ENCODE measurements at places on chromosomes 16 and 17. TPM values are rescaled to one million over a fixed set of nuclear protein-coding genes. Genes with fewer than 3 reads are reported as not detected.

Gene KIF2B
- not detected for polyA plus RNA-seq

DNA sequence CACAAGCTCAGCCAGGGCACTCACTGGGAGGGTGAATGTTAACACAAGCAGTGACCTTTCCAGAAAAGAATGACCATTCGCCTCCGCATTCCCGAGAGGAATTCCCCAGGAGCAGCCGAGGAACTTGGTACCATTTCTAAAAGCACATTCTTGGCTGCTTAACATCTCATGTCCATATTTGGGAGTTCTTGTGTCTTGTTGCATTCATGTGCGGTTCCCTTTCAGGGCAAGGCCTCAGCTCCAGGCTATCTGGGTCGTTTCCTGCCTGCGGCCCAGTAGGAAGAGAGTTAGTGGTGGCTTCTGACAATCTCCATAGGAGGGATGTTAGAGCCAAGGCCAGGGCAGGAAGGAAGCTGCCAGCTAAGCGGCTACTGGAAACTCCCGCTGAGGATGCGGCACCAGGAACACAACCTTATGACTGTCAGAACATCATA lies 27.8 kb upstream of the MEAK7 start:
- H3K27me3 ChIP-seq: no peaks in the 10 kb centered on the region
- peaks cover 8% of the 10 kb centered on the region for H3K4me1 ChIP-seq
- no peak for DNase-seq

DNA sequence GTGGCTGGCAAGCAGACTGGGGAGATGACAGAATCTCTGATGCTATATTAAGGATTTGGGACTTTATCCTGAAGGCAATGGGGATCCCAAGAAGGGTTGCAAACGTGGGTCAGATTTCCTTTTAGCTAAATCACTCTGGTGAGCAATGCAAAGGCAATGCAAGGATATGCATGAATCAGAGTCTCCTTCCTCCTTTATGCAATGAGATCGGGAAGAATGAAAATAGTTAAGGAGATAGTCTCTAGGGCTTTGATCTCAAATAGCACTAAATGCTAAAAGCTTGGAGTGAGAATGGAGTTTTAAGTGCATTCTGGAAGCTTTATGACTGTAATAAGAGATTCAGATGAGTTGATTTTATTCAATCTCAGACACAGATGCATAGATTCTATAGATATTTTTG lies 27.2 kb upstream of the SHISA9 start:
- H3K4me3 ChIP-seq: no peak overlapping the region
- no peaks in the 10 kb centered on the region for H3K27me3 ChIP-seq
- H3K36me3 ChIP-seq: no peaks in the 10 kb centered on the region

GRCh38 chr17:40004712-40005111 lies 10.5 kb upstream of the CSF3 start:
- DNase-seq: no peak
- no peaks in the 10 kb centered on the region for H3K36me3 ChIP-seq
- no peaks in the 10 kb centered on the region for H3K4me1 ChIP-seq
- no peak overlapping the region for H3K27ac ChIP-seq
- H3K27me3 ChIP-seq: no peaks in the 10 kb centered on the region

DNA sequence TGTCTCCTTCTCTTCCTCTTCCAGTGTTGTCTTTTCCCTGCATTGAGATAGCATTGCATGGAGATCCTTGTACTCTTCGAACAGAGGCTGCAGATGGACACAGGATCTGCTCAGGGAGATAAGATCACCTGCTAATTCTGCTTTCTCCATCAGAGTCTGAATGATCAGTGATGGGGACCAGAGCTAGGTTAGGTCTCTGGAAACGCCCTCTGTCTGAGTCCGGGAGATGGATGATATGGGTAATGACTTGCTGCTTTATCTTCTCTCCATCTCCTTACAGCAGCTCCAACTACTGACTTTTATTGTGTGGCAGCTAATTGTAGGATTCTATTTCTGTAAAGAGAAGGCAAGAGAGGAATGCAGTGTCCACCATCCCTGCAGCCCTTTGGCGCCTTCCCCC lies 435.6 kb downstream of the WWOX start:
- no peak overlapping the region for H3K4me3 ChIP-seq
- no peaks in the 10 kb centered on the region for H3K27me3 ChIP-seq
- H3K4me1 ChIP-seq: no peaks in the 10 kb centered on the region
- no peak overlapping the region for H3K27ac ChIP-seq
- no peaks in the 10 kb centered on the region for H3K36me3 ChIP-seq
